WTC11 (cell line): ENCODE measurements at places on chromosomes 2 and 18. TPM values are rescaled to one million over a fixed set of nuclear protein-coding genes. Genes with fewer than 3 reads are reported as not detected.

DNA sequence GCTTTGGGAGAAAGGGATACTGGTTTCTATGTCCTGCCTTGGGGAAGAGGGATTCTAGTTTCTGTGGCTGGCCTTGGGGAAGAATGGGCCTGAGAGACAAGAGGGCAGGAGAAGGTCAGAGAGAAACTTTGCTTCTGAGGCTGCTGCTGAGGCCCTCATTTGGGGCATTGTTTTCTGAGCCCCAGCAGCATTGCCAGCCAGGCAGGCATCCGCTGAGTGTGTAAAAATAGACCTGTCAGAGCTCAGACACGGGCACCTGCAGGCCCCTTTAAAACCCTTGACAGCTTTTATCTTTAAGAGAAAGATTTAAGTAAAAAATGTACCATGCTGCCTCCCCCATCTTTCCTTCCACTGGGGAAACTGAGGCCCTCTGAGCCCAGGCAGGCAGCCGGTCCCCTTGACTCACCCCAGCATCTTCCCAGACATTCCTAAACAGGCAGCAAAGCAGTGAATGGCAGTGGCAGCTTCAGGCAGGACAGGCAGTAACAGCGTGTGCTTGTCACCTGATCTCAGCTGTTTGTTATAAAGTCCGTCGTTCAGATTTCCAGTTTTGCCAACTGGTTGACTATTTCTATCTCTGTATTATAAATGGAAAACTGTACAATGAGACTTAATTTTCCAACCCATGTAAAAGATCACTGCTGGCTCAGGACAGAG, 27.6 kb downstream of the MLPH start:
- H3K4me1 ChIP-seq: peaks cover 12% of the 10 kb centered on the region
- no peak for DNase-seq
- no peak overlapping the region for H3K27ac ChIP-seq
- no peaks in the 10 kb centered on the region for H3K36me3 ChIP-seq

DNA sequence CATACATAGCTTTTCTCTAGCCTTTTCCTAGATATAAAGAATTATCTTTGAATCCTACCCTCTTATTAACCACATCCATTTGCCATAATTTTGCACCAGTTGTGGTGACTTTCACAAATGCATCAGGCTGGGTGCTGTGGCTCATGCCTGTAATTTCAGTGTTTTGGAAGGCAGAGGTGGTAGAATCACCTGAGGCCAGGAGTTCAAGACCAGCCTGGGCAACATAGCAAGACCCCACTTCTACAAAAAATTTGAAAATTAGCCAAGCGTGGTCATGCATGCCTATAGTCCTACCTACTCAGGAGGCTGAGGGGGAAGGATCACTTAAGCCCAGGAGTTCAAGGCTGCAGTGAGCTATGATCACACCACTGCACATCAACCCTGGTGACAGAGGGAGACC, 672.4 kb upstream of the CHAC2 start:
- DNase-seq: no peak
- peaks cover 15% of the 10 kb centered on the region for H3K4me1 ChIP-seq
- H3K27ac ChIP-seq: no peak overlapping the region
- no peak overlapping the region for H3K4me3 ChIP-seq
- H3K36me3 ChIP-seq: 0 out of 2 replicates have a peak, but pooled peaks cover 3% of the 10 kb centered on the region

DNA sequence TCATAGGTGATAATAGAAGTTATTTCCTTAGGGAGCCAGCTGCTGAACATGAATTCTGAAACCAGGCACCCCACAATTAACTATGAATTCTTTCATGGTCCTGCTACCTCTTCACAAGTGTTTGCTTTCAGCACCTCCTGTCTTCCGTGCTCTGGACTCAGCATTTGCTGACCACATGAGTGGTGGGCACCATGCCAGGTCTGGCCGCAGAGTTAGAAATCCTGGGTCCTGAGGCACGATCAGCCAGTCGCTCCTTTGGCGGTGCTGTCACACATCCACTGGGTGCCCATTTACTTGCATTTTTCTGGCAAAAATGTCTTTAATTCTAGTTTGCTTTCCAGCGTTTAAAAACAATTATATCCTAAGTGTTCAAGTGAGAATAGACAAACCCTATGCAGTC, 196.4 kb upstream of the PXDN start:
- no peak overlapping the region for H3K27ac ChIP-seq
- peaks cover 6% of the 10 kb centered on the region; the same call in 1 of the 2 replicates for H3K27me3 ChIP-seq
- H3K36me3 ChIP-seq: peaks cover 7% of the 10 kb centered on the region
- no peak for DNase-seq
- H3K4me1 ChIP-seq: peaks cover 23% of the 10 kb centered on the region

DNA sequence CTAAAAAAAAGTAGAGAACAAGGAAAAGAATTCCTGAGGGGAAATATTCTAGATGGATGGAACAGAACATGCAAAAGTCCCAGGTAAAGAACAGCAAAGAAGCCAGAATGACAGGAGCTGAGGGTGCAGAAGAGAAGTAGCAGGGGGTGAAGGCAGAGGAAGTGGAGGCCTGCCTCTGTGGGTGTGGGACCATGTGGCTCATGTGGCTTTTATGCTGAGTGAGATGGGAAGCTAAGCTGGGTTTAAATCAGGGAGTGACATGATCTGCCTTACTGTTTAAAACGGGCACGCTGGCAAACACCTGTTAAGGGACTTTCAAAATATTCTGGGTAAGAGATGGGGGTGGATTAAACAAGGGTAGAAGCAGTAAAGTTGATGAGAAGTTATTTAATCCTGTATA, 40.0 kb downstream of the GKN2 start:
- H3K36me3 ChIP-seq: no peaks in the 10 kb centered on the region
- no peak for DNase-seq
- H3K27me3 ChIP-seq: no peaks in the 10 kb centered on the region; the same call in 1 of the 2 replicates
- no peak overlapping the region for H3K27ac ChIP-seq
- peaks cover 25% of the 10 kb centered on the region for H3K4me1 ChIP-seq

GRCh38 chr2:52931660-52932059, 835.9 kb upstream of the CHAC2 start:
- 0 out of 2 replicates have a peak, but pooled peaks cover 6% of the 10 kb centered on the region for H3K4me1 ChIP-seq
- no peak overlapping the region for H3K27ac ChIP-seq
- DNase-seq: no peak
- no peaks in the 10 kb centered on the region; the same call in 1 of the 2 replicates for H3K27me3 ChIP-seq
- H3K36me3 ChIP-seq: peaks cover 26% of the 10 kb centered on the region
- no peak overlapping the region for H3K4me3 ChIP-seq

DNA sequence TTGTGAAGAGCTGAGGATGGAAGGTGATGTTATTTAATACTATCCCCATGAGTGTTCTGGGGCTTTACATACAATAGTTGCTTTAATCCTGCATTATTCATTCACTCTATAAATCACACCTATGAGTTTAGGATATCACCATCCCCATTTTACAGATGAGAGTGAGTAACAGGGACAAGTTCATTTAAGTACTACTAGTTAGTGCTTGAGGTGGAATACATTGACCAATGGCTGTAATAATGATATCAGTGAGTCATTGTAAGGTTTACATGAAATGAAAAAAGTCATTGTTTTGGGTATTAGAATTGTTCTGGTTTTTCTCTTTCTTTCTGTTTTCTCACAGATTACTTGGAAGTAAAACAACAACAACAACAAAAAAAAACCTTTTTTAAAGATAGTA, 42.5 kb downstream of the TANC1 start:
- DNase-seq: no peak
- H3K36me3 ChIP-seq: peaks cover 37% of the 10 kb centered on the region
- H3K4me3 ChIP-seq: no peak overlapping the region
- no peak overlapping the region for H3K27ac ChIP-seq
- peaks cover 8% of the 10 kb centered on the region for H3K4me1 ChIP-seq
- H3K27me3 ChIP-seq: peaks cover 8% of the 10 kb centered on the region

DNA sequence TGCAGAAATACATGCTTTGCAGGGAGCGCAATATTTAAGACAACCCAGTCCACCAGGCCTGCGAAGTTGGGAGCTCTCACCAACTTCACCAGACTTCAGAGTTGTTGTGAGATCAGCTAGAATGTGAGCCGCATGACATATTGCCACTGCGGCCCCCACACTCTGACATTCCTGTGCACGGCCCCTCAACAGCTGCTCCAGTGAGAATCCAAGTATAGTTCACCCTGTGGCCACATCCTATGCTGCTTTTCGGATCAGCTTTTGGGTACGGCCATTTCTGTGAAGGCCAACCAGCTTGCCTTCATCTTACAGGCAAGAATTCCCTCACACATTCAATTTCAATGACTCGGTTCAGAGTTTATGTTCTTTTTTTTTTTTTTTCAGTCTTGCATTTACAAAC, 177.8 kb downstream of the SOX11 start:
- no peak overlapping the region for H3K4me3 ChIP-seq
- peaks cover 23% of the 10 kb centered on the region for H3K27me3 ChIP-seq
- peaks cover 63% of the 10 kb centered on the region for H3K36me3 ChIP-seq
- no peak for DNase-seq

DNA sequence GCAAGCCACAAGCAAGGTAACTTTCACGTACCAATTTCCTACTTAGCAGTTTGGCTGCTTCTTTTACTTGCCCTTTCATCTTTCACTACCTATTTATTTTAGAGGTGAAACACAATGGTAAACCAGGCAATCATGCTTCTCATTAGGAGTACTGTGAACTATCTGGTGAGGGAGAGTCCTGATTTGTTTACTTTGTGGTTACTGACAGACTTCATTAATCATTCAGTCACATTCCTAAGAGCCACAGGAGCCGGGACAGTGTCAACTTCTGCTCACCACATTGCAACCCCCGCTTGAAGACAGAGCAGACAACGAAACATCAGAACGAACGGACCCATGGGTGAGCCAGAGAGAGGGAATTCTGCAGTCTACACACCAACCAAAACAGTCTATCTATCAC, 28.8 kb downstream of the TUBB6 start:
- no peak for DNase-seq
- H3K4me3 ChIP-seq: peak overlapping the region; percentile 35

DNA sequence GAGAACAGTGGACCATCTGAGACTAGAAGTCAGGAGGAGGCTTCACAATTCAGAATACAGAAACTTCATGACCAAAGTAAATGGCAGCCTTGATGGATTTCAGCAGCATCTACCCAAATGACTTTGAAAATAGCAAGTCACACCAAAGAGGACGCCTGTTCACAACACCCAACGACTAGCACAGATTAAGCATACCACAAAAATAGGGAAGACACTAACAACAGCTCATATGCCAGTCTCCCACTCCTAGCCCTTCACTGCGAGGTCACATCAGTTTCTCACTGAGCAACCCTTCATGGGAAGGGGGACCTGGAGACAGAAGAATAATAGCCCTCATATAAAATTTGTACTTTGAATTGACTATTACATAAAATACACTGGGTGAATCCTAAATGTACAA, 228.4 kb upstream of the SLC39A10 start:
- no peak overlapping the region for H3K4me3 ChIP-seq
- no peak overlapping the region for H3K27ac ChIP-seq
- H3K36me3 ChIP-seq: peaks cover 4% of the 10 kb centered on the region
- DNase-seq: no peak

DNA sequence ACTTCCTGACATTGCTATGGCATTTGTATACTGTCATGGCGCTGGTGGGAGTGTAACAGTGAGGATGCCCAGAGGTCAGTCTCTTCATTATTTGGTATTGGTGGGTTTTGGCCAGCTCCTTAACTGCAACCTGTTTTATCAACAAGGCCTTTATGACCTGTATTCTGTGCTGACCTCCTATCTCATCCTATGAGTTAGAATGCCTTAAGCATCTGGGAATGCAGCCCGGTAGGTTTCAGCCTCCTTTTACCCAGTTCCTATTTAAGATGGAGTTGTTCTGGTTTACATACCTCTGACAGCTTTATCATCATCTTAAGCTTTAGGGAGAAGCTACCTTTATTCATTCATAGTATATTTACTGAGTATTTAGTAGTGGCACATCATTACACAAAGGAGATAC, 103.8 kb downstream of the RAPGEF4 start:
- DNase-seq: no peak
- no peaks in the 10 kb centered on the region for H3K27me3 ChIP-seq
- H3K4me3 ChIP-seq: no peak overlapping the region
- no peak overlapping the region for H3K27ac ChIP-seq

DNA sequence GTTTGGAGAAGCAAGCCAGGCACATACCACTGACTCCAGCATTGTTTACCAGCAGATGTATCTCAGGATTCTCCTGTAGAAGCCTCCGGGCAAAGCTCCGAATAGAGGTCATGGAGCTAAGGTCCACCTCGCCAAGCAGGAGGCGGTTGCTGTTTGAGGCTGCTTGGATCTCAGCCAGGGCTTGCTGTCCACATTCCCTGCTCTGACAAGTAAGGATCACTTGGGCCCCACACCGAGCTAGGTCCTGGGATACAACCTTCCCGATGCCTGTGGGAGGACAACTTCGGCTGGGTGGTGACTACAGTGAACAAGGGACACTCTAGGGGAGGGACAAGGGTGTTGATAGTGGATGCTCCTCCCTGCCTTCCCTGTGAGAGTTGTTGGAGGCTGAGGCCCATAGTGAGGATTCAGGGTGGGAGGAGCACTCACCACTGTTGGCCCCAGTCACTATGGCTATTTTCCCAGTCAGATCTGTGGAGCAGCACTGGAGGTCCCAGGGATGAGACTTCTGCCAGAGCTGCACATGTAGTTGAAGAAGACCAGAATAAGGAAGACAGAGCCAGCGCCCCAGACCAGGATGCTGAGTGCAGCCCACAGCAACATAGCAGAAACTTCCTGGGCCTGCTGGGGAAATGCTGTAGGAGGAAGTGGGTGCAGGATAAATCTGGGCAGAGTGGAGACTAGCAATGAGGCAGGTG, 8.3 kb downstream of the C2orf81 start:
- DNase-seq: no peak
- H3K27me3 ChIP-seq: peaks cover 64% of the 10 kb centered on the region
- peaks cover 13% of the 10 kb centered on the region for H3K4me1 ChIP-seq
- no peak overlapping the region for H3K4me3 ChIP-seq
- no peak overlapping the region for H3K27ac ChIP-seq

- no peak overlapping the region for H3K27ac ChIP-seq
- H3K4me3 ChIP-seq: no peak overlapping the region
- H3K27me3 ChIP-seq: no peaks in the 10 kb centered on the region
- no peaks in the 10 kb centered on the region for H3K36me3 ChIP-seq
Observed at GRCh38 chr18:46426021-46426678, 230.9 kb downstream of the LOXHD1 start.

GRCh38 chr2:173280853-173281252, 73.8 kb upstream of the CDCA7 start:
- no peaks in the 10 kb centered on the region; the same call in 1 of the 2 replicates for H3K27me3 ChIP-seq
- no peaks in the 10 kb centered on the region for H3K4me1 ChIP-seq
- no peak overlapping the region for H3K27ac ChIP-seq
- no peak for DNase-seq

GRCh38 chr18:35713545-35713944, 132.0 kb downstream of the GALNT1 start:
- H3K27ac ChIP-seq: no peak overlapping the region
- no peak for DNase-seq
- peaks cover 3% of the 10 kb centered on the region for H3K4me1 ChIP-seq
- H3K4me3 ChIP-seq: no peak overlapping the region

- H3K4me3 ChIP-seq: no peak overlapping the region
- H3K27ac ChIP-seq: no peak overlapping the region
- H3K36me3 ChIP-seq: peaks cover 15% of the 10 kb centered on the region; the same call in 1 of the 2 replicates
- no peak for DNase-seq
- peaks cover 15% of the 10 kb centered on the region for H3K4me1 ChIP-seq
- H3K27me3 ChIP-seq: no peaks in the 10 kb centered on the region
Observed at GRCh38 chr18:24799176-24799575, 338.7 kb downstream of the HRH4 start.

Gene GYPC
- total RNA-seq: 21.9 to 28.1 TPM (median 23.9 TPM) in 3 replicates

Gene SLC40A1
- 0.53 to 0.76 TPM (median 0.57 TPM) in 3 replicates for total RNA-seq

Gene SKOR2
- 0.34 to 1.3 TPM (median 0.37 TPM) in 3 replicates for total RNA-seq

Gene TAF1B
- 27.0 to 31.2 TPM (median 28.8 TPM) in 3 replicates for total RNA-seq

Gene ZNF532
- total RNA-seq: 171 to 185 TPM (median 181 TPM) in 3 replicates

Gene OR6B2
- total RNA-seq: not detected in 3 replicates

Gene CXCR1
- total RNA-seq: not detected in 3 replicates

Gene PLCD4
- total RNA-seq: 0.11 to 0.28 TPM (median 0.14 TPM) in 3 replicates

Gene VPS54
- 12.4 to 14.6 TPM (median 13.5 TPM) in 3 replicates for total RNA-seq

Gene SERPINB4
- total RNA-seq: 0.37 to 1.3 TPM (median 0.53 TPM) in 3 replicates

Gene ARMC9
- total RNA-seq: 34.5 to 37.5 TPM (median 34.9 TPM) in 3 replicates

Gene TMEM169
- 1.8 to 3.5 TPM (median 3.3 TPM) in 3 replicates for total RNA-seq

Gene GPAT2
- total RNA-seq: 0.20 to 0.66 TPM (median 0.55 TPM) in 3 replicates

Gene XDH
- 3.0 to 3.7 TPM (median 3.7 TPM) in 3 replicates for total RNA-seq
